ENCODE measurements at places on chromosomes 3 and 15.

DNA sequence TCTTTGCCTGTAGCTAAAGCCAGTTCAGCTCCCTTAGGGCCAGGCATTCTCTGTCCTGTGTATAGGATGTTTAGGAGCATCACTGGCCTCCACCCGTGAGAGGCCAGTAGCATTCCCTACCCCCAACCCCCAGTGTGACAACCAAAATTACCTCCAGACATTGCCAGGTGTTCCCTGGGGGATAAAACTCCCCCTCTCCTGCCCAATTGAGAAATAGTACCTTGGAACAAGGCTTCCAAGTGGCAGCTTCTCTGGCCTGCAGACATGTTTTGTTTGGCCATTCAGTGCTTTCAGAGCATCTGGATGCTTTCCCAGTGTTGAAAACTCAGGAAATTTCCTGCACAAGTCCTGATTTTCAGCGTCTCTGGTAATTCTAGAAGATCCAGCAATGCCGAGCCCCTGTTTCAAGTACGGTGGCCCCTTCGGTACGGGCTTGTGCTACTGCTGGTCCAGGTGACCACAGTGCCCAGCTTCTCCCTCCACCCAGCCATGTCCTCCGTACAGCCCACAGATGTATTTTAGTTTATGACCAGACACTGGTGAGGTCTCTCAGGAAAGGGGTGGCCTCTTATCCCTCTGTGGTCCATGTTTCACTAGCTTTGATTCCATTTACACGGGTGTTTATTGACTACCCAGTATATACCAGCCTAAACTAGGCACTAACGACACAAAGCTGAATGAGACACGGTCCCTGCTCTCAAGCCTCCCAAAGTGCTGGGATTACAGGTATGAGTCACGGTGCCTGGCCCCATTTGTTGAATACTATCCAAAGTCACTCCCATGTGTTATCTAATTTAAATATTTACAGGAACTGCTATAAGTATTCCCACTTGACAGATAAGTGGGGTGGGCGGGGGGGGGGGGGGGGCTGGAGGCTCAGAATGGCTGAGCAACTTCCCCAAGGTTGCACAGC lies 125.4 kb upstream of the RAD18 start:
- no peak for DNase-seq

DNA sequence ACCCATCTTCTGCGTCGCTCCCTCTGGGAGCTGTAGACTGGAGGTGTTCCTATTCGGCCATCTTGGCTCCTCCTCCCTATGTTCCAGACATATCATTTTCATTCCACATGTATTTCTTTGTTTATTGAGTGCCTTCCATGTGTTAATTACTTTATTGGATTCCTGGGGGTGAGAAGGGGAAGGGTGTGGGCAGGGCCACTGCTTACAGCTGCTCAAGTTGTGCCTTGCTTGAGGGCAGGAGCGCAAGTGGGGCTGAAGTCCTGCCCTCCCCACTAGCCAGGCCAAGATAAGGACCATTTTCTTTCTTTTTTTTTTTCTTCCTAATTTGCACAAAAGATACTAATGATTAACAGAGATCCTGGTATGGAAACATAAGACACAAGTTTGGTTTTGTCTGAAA lies 224.8 kb downstream of the LPP start:
- DNase-seq: no peak

- DNase-seq: no peak
Measured at GRCh38 chr3:27591312-27592210, 107.4 kb upstream of the SLC4A7 start.

DNA sequence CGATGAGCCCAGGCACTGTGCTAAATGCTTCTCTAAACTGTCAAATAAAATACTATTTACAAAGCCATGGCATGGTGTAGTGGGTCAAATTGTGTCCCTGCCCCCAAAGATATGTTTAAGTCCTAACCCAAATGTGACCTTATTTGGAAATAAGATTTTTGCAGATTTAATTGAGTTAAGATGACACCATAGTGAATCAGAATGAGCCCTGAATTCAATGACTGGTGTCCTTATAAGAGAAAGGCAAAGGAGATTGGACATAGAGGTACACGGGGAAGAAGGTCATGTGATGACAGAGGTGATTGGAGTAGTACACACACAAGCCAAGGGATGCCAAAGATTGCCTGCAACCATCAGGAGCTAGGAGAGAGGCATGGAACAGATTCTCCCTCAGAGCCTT lies 121.6 kb upstream of the VEPH1 start:
- no peak for DNase-seq

DNA sequence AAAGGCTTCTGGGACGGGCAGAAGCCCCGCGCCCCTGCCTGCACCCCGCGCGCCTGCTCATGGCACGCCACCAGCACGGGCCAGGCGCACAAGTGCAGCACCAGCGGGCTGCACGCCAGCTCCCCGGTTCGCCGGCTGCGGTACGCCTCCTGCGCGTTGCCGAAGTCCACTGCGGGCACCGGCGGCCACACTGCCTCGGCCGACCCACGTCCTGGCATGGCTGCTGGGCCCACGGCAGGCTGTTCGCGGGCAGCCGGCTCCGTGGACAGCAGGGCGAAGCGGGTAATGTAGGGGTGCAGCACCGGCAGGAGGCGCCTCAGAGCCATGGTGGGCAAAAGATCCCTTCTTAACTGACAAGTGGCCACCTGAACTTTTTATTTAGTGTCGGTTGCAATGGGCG lies 34.8 kb downstream of the MCCC1 start:
- DNase-seq: no peak

Data from CD4-positive, alpha-beta T cell treated with Interleukin-15 for 1 hour (primary cell).